ENCODE measurements at places on chromosomes 3 and 15.

- H3K4me3 ChIP-seq = no peak overlapping the region
- no peak overlapping the region for H3K27ac ChIP-seq
- no peaks in the 10 kb centered on the region for H3K4me1 ChIP-seq
- no peaks in the 10 kb centered on the region for H3K36me3 ChIP-seq
- DNase-seq = no peak
- no peaks in the 10 kb centered on the region for H3K27me3 ChIP-seq
These were observed 800.7 kb downstream of the ROBO1 start for GRCh38 chr3:78967061-78967460.

DNA sequence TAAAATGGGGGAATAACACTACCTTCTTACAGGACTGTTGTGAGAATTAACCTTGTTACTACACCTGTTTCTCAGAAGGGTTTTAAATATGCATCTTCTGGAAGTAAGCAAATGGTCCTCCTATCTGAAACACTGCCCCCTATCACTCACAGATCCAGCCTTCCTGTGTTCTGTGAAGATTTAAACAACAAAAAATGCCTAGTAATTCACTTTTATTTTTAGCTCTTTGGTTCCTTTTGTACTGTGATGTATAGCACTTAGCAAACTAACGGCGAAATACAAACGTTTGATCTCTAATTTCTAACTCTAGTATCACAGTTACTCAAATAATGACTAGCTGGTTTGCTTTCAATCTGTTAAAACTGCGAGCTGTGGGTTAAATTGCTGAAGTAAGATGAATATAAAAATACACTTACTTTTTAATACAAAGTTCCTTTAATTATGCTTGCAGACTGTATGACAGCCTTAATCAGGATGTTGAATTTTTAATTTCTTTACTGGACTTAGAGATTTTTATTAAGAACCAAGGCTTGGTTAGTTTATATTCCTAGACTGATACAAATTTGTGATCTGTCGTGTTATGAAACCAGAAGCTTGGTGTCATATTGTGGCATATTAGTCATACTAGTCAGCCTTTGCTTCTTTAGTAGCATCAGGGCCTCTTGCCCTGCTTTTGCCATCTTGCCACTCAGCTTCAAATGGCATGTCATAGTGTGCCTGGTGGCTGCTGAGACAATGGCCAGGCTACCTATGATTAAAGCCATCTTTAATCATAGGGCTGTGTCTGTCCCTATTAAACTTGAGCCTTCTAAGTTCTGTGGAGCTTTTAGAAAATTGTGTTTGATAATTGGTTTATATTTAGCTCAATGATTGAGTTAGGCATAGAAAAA lies 9.2 kb downstream of the EIF3J start:
- peaks cover 21% of the 10 kb centered on the region for H3K4me1 ChIP-seq
- H3K27ac ChIP-seq = no peak overlapping the region
- no peak for DNase-seq
- H3K27me3 ChIP-seq = no peaks in the 10 kb centered on the region
- H3K4me3 ChIP-seq = no peak overlapping the region

- no peaks in the 10 kb centered on the region for H3K27me3 ChIP-seq
- no peak overlapping the region for H3K27ac ChIP-seq
- no peaks in the 10 kb centered on the region for H3K4me1 ChIP-seq
- no peak overlapping the region for H3K4me3 ChIP-seq
- no peaks in the 10 kb centered on the region for H3K36me3 ChIP-seq
- no peak for DNase-seq
These were observed 36.8 kb upstream of the RAD18 start for GRCh38 chr3:9000041-9000440.

- peak; percentile 26 for DNase-seq
- no peaks in the 10 kb centered on the region for H3K36me3 ChIP-seq
- H3K27ac ChIP-seq = no peak overlapping the region
- H3K4me3 ChIP-seq = no peak overlapping the region
- H3K27me3 ChIP-seq = no peaks in the 10 kb centered on the region
- peaks cover 62% of the 10 kb centered on the region for H3K4me1 ChIP-seq
These were observed 32.1 kb upstream of the DENND4A start for GRCh38 chr15:65824031-65824743.

DNA sequence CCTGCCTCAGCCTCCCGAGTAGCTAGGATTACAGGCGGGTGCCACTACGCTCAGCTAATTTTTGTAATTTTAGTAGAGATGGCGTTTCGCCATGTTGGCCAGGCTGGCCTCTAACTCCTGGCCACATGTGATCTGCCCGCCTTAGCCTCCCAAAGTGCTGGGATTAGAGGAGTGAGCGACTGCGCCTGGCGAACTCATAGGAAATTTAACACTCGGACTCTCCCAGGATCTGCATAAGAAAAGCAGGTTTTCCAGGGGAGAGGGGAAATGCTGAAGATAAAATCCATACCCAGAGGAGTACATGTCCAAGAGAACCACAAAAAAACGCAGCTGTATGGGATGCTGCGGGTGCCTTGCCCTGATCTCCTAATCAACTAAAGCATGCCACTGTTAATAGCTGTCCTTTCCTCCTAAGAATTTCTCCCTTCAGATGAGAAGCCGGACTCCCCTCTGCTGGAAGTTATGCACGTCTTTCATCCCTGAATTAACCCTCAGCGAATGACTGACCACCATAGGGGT lies 25.3 kb upstream of the TGFBR2 start:
- H3K36me3 ChIP-seq = no peaks in the 10 kb centered on the region
- no peaks in the 10 kb centered on the region for H3K27me3 ChIP-seq
- no peaks in the 10 kb centered on the region for H3K4me1 ChIP-seq

DNA sequence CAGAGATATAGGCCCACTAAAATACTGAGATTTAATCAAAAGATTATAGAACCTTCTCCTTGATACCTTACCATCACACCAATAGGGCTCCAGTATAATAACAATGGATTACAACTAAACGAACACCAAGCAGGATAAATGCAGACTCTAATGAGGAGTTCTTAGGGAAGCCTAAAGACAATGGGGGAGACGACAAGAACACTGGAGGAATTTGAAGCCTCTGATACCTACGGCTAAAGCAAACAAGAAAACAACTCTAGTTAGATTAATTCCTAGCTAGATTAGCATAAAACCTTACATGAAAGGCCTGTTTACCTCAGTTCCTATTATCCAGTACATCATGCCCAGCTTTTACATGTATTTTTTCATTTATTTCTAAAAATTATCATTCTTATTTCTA lies 35.1 kb downstream of the NGLY1 start:
- H3K27me3 ChIP-seq = no peaks in the 10 kb centered on the region
- H3K4me1 ChIP-seq = no peaks in the 10 kb centered on the region
- no peak overlapping the region for H3K4me3 ChIP-seq
- H3K36me3 ChIP-seq = peaks cover 67% of the 10 kb centered on the region

GRCh38 chr3:55487381-55488241 lies 505 bp upstream of the WNT5A start:
- peak overlapping the region; percentile 38 for H3K4me3 ChIP-seq
- H3K36me3 ChIP-seq = no peaks in the 10 kb centered on the region
- DNase-seq = no peak
- H3K4me1 ChIP-seq = no peaks in the 10 kb centered on the region

- no peak for DNase-seq
- no peak overlapping the region for H3K27ac ChIP-seq
- H3K4me1 ChIP-seq = peaks cover 33% of the 10 kb centered on the region
- peaks cover 39% of the 10 kb centered on the region for H3K36me3 ChIP-seq
- H3K4me3 ChIP-seq = peak overlapping the region; percentile 80
These were observed 648 bp downstream of the AMIGO3 start for GRCh38 chr3:49718858-49719213.

DNA sequence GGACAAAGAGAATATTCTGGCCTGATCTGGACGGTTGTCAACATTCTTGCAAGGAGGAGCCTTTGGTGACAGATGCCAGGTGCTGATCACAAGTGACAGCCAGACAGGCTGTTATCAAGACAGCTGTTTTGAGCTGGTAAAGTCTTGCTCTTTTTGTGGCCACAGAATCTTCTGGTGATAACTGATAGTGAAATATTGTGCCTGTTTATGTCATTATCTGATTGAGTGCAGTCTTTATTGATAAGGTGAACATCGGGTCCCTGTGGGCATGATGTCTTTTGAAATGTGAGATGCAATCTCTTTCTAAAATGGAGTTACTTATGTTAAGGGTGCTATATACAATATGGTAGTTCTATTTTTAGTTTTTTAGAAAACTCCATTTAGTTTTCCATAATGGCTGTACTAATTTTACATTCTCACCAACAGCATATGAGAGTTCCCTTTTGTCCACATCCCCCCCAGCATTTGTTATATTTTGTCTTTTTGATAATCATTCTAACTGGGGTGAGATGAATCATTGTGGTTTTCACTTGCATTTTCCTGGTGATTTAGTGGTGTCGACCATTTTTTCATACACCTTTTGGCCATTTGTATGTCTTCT lies 10.7 kb downstream of the CEP63 start:
- no peaks in the 10 kb centered on the region for H3K27me3 ChIP-seq
- H3K36me3 ChIP-seq = peaks cover 14% of the 10 kb centered on the region
- no peak overlapping the region for H3K4me3 ChIP-seq
- no peak for DNase-seq
- no peaks in the 10 kb centered on the region for H3K4me1 ChIP-seq

DNA sequence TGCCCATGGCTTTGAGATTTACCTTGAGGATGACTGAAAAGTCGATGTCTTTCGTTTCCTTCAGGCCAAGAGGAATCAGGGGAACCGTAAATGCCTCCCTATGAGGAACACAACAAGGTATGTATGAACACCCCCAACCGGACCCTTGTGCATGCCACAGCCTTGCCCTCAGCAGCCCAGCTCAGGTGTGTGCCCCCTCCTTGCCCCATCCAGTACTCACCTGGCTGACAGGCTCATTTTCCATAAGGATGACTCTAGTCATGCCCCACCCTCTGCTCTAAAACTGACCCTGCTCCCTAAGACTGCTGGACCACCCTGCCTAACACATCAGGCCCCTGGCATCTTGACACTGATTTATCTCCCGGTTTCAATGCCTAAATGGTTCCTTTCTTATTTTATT lies 270.0 kb downstream of the GOLGA6L6 start:
- no peak for DNase-seq
- no peak overlapping the region for H3K4me3 ChIP-seq
- no peaks in the 10 kb centered on the region for H3K4me1 ChIP-seq
- H3K36me3 ChIP-seq = no peaks in the 10 kb centered on the region
- peaks cover 9% of the 10 kb centered on the region for H3K27me3 ChIP-seq

- H3K27me3 ChIP-seq = no peaks in the 10 kb centered on the region
- H3K4me1 ChIP-seq = peaks cover 5% of the 10 kb centered on the region
- peaks cover 8% of the 10 kb centered on the region for H3K36me3 ChIP-seq
These were observed 46.6 kb downstream of the XXYLT1 start for GRCh38 chr3:195224156-195224979.

DNA sequence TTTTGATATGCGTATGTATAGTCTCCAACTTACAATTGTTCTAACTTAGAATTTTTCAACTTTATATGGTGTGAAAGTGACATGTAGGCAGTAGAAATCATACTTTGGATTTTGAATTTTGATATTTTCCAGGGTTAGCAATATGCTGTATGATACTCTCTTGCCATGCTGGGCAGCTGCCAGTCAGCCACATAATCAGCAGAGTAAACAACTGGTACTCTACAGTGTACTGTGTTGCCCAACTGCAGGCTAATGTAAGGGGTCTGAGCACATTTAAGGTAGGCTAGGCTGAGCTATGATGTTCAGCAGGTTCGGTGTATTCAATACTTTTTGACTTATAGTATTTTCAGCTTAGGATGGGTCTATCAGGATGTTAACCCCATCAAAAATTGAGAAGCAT lies 52.0 kb upstream of the RYK start:
- no peaks in the 10 kb centered on the region for H3K27me3 ChIP-seq
- no peaks in the 10 kb centered on the region for H3K36me3 ChIP-seq
- no peaks in the 10 kb centered on the region for H3K4me1 ChIP-seq
- no peak overlapping the region for H3K27ac ChIP-seq
- DNase-seq = no peak

DNA sequence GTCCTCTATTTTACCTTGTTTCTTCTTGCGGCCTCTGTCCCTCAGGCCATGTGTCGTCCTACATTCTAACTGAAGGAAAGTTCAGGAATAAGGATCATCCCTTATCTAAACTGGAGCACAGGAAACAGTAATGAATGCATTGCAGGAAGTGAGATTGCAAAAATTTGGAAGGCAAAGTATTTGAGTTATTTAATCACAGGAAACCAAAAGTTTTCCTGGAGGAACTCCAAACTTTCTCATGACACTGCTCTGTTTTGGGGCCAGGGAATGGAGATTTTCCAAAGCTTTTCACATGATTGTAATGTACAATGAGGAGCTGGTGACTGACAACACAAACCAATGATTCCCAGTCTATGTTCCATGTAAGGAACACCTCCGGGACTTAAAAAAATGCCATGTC lies 57.8 kb upstream of the PLSCR4 start:
- no peaks in the 10 kb centered on the region for H3K36me3 ChIP-seq
- no peaks in the 10 kb centered on the region for H3K27me3 ChIP-seq
- H3K27ac ChIP-seq = no peak overlapping the region
- no peaks in the 10 kb centered on the region for H3K4me1 ChIP-seq
- no peak overlapping the region for H3K4me3 ChIP-seq
- no peak for DNase-seq

DNA sequence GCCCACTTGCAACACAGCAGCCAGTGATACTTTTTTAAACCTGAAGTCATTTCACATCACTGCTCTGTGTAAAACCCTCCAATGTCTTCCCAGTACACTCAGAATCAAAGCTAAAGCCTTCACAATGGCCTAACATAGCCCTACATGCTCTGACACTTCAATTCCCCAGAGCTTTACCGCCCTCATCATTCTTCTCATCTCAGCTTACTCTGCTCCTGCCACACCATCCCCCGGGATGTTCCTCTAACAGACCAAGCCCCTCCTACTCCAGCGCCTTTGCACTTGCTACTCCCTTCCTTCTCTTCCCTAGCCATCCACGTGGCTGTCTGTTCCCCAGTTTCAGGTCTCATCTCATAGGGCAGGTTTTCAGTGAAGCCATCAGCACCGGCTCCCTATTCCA lies 194.0 kb downstream of the SSR3 start:
- H3K36me3 ChIP-seq = no peaks in the 10 kb centered on the region
- no peaks in the 10 kb centered on the region for H3K27me3 ChIP-seq
- H3K4me1 ChIP-seq = no peaks in the 10 kb centered on the region
- no peak for DNase-seq
- H3K27ac ChIP-seq = no peak overlapping the region

GRCh38 chr3:46120983-46121382 lies 87.1 kb downstream of the CCR1 start:
- H3K27me3 ChIP-seq = no peaks in the 10 kb centered on the region
- H3K27ac ChIP-seq = no peak overlapping the region
- DNase-seq = no peak
- H3K4me3 ChIP-seq = no peak overlapping the region
- H3K36me3 ChIP-seq = no peaks in the 10 kb centered on the region

DNA sequence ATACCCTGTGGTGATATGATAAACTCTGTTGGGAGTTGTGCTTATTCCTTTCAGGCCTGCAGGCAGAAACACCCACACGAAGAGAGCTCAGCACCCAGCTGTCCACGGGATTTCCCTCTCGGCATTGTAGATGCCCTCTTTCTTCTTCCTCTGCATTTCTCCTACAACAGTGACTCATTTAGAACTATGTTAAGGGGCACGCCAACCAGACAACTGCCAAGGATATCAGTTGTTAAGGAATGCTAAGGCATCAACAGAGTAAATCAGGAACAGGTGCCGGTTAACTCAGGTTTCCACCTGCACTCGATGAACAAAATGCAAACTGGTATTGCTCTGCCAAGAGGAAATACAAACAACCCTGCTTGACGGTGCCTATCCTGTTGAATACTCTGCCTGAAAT lies 270.0 kb upstream of the PEX5L start:
- no peak for DNase-seq
- no peaks in the 10 kb centered on the region for H3K27me3 ChIP-seq
- H3K4me1 ChIP-seq = no peaks in the 10 kb centered on the region
- no peak overlapping the region for H3K27ac ChIP-seq
